Activated effector memory CD4-positive, alpha-beta T cell treated with Interleukin-2 at 50 U/mL for 16 hours (primary cell): ENCODE measurements at places on chromosomes 7 and 10.

- no peak for DNase-seq
Measured at GRCh38 chr7:127396184-127396583, 3.7 kb upstream of the ZNF800 start.

- DNase-seq: no peak
Measured at GRCh38 chr7:143221737-143222136, at the start of gene TAS2R40. TSS of gene TAS2R40 (plus strand) at chr7:143222037. CDS start at chr7:143222079, 42 bp downstream.

DNA sequence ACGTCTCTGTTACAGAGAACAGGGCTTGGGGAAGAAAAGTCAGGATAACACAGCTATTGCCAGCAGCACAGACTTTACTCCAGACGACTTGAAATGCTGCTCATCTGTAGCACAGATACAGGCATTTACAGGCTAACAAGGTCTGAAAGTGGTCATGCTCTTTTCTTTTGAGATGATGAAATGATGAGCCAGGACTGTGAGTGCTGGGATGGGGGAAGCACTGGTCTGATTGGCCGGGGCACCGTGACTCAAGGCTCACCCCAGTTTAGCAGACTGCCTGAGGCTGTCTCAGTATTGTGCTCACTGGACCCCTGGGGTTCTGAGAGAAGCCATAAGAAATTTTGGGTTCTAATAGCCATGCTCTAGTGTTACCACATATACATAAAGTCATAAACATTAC, 12.4 kb downstream of the SMKR1 start:
- DNase-seq: no peak

- no peak for DNase-seq
Measured at GRCh38 chr7:104209063-104209462, 1.2 kb upstream of the ORC5 start.

- DNase-seq: peak; percentile 30
Measured at GRCh38 chr7:44891372-44891771, 6.0 kb upstream of the PURB start.

GRCh38 chr10:126373972-126374371, 14.3 kb downstream of the ADAM12 start:
- DNase-seq: no peak

GRCh38 chr7:13090959-13091358, 403.5 kb downstream of the ARL4A start:
- no peak for DNase-seq

- DNase-seq: no peak
Measured at GRCh38 chr10:72782649-72783330, 90.8 kb downstream of the MCU start.

DNA sequence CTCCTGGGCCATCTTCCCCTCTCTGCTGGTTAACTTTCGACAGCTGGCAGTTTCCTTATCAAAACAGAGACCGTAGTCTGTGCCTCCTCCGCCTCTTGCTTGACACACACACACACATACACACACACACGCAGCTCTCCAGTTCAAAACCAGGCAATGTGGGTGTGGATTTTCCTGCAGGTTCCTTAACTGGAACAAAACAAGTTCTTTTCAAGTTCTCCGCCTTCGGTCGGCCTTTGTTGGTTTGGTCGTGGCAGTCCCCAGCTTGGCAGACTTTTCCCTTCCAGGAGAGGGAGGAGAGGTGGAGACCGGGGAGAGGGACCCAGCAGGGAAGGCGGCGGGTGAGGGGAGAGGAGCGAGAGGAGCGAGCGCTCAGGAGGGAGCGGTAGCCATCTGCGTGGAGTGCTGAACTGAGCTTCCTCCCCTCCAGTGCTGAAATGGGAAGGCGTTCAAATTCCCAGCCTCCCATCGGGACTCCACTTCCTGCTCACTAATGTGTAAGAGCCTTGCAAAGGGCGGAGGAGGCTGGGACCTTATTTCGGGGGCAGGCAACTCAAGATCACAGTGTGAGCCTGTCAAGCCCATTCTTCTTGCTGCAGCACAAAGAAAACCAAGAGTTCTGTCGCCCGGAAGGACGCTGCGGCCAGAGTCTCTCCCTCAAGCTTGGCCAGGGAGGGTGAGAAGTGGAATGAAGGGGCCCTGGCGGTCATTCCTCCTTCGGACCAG, 120.6 kb downstream of the PRPF18 start:
- DNase-seq: no peak

DNA sequence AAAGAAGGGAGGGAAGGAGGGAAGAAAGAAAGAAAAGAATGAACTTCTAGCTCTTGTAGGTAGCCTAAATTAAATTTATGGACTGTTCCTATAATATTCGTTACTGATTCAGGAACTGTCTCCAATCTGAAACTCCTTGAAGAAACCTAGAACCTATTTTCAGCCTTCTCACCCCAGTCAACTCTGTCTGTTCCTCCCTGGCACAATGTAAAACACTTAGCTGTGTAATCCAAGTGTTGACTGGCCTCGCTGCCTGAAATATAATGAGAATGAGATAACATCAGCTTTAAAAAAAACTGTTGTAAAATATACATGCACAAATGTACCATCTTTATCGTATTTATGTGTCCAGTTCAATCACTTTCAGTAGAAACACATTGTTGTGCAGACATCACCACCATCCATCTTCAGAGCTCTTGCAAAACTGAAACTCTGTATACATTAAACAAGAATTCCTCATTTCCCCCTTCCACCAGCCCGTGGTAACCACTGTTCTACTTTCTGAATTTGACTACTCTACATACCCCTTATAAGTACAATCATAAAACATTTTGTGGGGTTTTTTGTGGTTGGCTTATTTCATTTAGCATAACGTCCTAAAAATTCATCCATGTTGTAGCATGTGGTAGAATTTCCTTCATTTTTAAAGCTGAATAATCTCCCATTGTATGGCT, 6.3 kb upstream of the C7orf33 start:
- no peak for DNase-seq

DNA sequence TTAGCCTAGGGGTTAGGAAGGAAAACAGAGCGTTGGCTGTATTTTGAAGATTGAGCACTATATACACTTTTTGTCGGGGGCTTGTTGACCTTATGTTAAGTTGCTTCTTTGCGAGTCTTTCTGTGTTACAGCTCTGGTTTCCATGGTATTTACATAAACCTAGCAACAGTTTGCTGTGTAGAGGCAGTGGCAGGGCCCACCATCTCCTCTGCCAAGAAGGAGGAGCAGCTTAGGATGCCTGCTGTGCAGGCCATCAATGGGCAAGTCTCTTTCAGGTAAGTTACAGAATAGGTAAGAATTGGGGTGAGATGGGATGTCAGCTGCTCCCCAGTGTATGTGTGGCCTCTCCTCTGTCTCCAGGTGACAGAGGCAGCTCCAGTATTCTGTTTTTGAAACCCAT, 485.5 kb downstream of the LRMDA start:
- no peak for DNase-seq

GRCh38 chr10:129833994-129834739, 129.9 kb downstream of the EBF3 start:
- no peak for DNase-seq

DNA sequence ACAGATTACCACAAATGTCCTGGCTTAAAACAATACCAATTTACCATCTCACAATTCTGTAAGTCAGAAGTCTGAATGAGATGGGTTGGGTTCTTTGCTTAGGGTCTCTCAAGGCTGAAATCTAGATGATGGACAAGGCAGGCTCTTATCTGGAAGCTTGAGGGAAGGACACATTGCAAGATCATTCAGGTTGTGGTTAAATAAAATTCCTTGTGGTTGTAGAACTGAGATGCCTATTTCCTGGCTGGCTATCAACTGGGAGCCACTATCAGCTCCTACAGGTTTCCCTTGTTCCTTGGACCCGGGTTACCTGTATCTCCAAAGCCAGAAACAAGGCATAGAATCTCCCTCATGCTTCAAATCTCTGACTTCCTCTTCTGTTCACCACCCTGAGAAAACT, 148.4 kb downstream of the MDFIC start:
- no peak for DNase-seq

GRCh38 chr10:69960988-69961880, 91.4 kb upstream of the MACROH2A2 start:
- no peak for DNase-seq

DNA sequence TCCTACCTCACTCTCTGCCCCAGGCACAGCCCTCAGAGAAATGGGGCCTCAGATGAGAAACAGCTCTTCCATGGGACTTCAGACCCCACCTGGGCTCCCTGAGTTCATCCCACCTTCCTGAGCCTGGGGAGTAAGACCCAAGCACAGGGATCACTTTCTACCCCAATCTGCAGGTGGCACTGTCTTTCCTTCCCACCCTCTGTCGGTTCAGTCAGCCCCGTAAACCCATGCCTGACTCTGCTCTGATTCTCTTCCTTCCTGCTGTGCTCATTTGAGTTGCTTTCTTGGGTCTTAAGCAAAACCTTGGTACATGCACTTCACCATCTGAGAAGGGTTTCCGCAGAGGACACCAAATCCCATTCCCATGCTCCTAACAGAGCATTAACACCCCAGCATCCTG, 306.4 kb upstream of the CDC14C start:
- DNase-seq: no peak

GRCh38 chr10:128898133-128898915, 568.7 kb upstream of the MGMT start:
- DNase-seq: no peak

DNA sequence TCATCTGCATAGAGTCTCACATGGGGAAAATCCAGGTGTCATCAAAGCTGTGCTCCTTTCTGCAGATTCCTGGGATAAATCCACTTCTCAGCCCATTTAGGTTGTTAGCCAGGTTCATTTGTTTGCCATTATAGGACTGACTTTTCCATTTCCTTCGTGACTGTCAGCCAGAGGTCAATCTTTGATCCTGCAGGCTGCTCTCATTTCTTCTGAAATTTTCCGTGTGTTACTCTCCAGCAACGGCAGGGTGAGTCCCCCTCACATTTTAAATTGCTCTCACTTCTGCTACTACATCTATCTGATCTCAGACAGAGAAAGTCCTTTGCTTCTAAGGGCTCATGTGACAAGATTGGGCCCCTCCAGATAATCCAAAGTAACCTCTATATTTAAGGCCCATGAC, 150.7 kb upstream of the BET1 start:
- no peak for DNase-seq

DNA sequence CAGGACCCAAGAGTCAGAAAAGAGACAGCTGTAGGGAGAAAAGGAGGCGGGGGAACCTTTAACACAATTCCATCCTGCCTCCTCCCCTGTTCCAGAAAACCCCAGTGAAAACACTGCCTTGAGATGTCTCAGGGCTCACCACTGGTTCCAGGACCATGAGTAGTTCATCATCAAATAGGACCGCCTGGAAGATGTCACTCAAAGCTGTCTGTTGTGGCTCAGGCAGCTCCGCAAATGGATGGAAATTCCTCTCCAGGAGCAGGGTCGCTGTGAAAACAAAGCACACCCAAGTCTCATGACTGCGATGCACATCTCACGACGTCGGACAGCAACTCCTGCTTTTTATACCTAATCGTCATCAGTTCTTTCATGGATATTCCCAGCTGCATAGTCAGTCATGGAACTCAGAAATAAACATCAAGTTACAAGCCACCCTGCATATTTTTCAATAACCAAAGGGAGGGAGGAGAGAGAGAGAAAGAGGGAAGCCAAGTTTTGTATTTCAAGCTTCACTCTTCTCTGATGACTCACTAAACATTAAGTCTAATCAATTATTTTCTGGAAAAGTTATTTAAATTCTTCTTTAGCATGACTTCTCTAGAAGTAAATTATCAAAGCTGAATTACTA, 49.2 kb downstream of the GSDME start:
- DNase-seq: no peak

- DNase-seq: no peak
Measured at GRCh38 chr7:137882261-137882668, 35.5 kb upstream of the DGKI start.

DNA sequence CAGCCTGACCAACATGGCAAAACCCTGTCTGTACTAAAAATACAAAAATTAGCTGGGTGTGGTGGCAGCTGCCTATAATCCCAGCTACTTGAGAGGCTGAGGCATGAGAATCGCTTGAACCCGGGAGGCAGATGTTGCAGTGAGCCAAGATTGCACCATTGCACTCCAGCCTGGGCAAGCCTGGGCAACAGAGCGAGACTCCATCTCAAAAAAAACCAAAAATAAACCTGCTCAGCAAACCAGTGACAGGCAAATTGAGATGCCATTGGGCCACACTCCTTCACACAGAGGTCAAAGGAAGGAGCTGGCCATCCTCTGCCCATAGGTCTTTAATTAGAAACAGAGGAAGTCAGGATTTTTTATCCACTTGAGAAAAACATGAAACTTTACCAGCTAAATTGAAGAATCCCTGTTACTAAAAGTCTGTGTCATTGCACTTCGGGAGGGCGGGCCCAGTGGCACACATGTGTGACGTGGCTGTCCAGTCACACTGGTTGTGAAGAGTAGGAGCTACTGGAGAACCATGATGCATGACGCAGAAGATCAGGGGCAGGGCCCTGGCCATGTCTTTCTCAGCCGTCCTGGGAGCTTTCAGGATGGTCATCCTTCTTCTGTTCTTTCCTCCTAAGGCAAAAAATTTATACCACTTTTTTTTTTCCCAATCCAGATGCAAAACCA, 118.3 kb upstream of the ZNF438 start:
- no peak for DNase-seq

- no peak for DNase-seq
Measured at GRCh38 chr7:37920305-37920848, at the start of gene EPDR1. TSS of gene EPDR1 (plus strand) at chr7:37920640. CDS start at chr7:37920940, 300 bp downstream.

- DNase-seq: no peak
Measured at GRCh38 chr7:772861-773621, 46.0 kb upstream of the PRKAR1B start.

DNA sequence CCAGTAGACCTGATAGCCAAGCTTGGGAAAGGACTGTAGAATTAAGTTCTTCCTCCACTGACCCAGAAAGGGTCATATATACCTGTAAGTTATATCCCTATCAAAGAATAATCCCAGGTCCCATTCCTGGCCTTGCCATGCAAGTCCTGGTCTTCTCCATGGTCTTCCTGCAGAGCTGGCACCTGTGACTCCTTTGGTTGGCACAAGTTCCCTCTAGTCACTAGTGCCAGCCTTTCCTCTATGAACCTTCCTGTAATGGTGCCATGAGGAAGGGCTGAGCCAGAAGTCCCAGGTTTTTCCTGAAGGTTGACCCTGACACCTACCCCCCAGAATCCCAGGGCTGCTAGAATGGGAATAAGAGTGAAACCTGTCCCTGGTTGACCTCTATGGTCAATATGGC, 54.1 kb upstream of the UNC5B start:
- DNase-seq: no peak

GRCh38 chr10:127552446-127552845, 3.3 kb downstream of the NPS start:
- DNase-seq: no peak
